Left renal cortex interstitium (tissue), 4 donors: ENCODE measurements at places on chromosomes 7 and 10. TPM values are rescaled to one million over a fixed set of nuclear protein-coding genes. Genes with fewer than 3 reads are reported as not detected.

- DNase-seq, result no peak
Measured at GRCh38 chr10:5634918-5635317, 31.5 kb downstream of the ASB13 start.

GRCh38 chr7:55112056-55112455 is 93.2 kb downstream of the EGFR start:
- DNase-seq, result no peak

DNA sequence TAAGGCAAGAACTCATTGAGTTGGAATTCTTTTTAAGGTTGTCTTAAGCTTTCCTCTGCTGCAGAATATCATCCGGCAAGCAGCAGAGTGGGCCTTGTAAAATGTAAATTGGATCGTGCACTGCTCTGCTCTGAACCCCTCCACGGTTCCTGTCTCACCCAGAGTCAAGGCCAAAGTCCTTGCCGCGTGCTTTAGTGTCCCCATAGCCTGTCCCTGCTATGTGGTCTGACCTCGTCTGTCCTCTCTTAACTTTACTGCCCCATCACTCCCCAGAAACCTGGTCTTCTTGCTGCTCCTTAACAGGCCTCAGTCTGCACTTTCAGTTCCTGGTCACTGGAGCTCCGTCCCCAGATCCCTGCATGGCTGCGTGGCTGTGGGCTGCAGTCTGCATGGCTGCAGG is 121.6 kb upstream of the SDK1 start:
- no peak for DNase-seq

DNA sequence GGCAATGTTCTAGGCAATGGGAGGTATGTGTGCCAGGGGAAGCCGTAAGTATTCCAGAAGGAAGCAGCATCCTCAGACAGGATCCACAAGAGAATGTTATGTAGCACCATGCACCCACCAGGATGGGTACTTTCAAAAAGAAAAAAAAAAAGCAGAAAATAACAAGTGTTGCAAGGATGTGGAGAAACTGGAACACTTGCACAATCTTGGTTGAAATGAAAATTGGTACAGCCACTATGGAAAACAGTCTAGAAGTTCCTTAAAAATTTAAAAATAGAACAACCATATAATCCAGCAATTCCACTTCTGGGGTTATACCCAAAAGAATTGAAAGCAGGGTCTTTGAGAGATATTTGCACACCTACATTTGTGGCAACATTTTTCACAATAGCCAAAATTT is 20.2 kb downstream of the C10orf71 start:
- DNase-seq, result no peak

- DNase-seq, result no peak
Measured at GRCh38 chr7:50534690-50535290, 30.4 kb downstream of the DDC start.

GRCh38 chr7:33185786-33186185 is 56.4 kb downstream of the BBS9 start:
- DNase-seq, result peak; percentile 5

- no peak for DNase-seq
Measured at GRCh38 chr10:110815354-110816004, 56.2 kb upstream of the PDCD4 start.

DNA sequence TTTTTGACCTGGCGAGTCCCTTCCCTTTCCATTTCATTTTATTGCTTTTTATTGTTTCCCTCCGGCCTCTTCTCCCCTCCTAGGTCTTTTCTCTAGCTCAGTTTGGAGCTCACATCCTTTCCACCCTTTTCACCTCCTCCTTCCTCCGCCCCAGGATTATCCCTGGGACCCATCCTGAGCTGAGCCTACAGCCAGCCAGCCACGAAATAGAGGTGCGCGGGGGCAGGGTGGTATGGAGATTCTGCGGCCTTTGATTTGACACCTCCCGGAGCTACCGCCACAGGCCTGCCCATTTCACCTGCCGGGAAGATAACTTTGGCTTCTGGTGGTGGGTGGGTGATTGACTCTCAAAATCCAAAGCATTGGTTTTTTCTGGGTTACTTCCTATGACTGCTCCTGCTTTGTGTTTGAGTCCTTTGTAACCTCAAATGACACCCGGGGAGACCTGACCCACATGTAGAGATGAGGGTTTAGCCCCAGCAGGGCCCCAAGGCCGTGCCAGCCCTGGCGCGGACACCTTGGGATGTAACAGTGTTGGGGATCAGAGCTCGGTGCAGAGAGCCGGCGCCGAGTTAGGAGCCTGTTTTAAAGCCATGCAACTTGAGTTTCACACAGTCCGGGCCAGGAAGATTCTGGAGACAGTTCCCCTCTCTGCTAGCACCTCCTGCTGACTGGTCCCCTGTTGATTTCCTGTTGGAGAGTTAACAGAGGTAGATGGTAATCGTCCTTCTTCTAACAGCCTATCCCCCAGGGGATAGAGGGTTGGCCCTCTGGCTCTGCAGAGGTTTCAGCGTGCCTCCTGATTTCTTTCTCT is 1.5 kb downstream of the DUSP5 start:
- no peak for DNase-seq

DNA sequence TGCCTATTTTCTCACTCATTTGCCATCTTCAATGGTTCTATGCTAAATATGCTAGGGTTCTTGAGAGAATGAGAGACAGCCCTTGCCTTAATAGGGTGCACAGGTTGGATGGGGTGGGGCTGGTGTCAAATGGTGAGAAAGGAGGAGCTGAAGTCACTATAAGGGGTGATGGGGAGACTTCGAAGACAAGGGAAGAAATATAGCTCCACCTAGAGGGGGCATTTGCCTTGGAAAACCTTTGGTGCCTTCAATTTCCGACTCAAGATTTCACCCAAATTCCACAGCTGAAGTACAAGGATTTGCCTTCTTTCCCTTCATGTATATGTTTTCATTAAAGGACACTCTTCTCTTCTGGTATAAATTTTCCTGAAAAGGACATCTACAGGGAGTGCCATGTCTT is 5.6 kb downstream of the PTN start:
- no peak for DNase-seq

DNA sequence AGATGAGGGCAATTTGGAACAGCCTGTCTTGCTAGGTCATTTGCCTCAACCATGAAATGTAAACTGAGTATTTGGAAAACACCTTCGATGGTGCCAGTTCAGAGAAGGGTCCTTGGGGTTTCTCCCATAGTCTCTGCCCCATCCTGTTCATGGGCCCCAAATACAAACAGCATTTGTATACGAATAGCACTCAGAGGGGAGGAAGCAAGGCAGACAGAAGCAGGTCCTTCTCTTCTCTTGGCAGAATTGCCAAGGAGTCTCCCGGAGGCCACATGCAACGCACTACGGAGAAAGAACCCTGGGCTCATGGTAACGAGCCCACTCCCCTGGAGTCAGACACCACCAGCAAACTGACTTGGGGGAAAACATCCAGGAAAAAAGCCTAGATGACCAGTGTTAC is 162.1 kb downstream of the RAB11FIP2 start:
- no peak for DNase-seq

DNA sequence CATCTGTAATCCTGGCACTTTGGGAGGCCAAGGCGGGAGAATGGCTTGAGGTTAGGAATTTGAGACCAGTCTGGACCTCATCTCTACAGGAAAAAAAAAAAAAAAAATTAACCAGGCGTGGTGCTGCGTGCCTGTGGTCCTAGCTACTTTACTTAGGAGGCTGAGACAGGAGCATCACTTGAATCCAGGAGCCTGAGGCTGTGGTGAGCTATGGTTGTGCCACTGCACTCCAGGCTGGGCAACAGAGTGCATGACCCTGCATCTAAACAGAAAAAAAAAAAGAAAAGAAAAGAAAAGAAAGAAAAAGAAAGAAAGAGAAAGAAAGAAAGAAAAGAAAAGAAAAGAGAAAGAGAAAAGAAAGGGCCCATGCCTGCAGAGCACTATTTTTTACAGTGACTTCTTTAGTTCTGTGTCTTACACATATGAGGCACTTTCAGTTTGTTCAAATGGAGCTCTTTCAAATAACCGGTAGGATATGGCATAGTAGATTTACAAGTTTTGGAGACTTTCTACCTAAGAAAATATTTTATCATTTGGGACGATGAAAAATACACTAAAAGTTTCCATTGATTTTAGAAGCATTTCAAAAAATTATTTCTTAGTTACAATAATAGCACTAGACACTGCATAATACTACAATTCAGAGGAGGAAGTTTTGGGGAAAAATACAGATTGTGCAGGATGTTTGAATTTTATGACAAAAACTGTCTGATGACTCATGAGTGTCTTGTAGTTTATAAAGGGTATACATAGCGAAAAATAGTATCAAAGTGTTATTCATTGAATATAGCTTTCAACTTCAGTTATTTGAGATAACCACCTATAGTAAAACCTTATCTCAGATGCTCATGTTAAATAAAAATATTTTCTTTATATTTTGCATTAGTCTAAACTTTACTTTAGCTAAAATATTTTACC is 75.9 kb downstream of the MDFIC start:
- DNase-seq, result no peak

- no peak for DNase-seq
Measured at GRCh38 chr10:50896721-50897120, 11.3 kb upstream of the A1CF start.

DNA sequence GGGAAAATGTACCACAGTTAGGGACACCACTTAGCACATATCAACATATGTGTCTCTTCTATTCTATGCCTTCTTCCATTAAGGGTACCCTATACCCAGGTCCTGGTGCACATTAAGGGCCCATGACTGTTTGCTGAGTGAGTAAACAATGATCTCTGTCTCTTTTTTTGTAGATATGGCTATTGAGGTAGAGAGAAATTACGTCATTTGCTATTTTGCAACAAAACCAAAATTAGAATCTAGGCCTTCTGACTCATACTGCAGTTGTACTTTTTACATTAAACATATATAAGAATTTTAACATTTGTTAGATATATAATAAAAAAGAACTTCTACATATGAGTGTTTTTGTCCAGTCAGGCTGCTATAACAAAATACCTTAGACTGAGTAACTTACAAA is 683.2 kb upstream of the LRRN3 start:
- DNase-seq, result no peak

GRCh38 chr10:112832361-112832878 is 117.6 kb upstream of the TCF7L2 start:
- no peak for DNase-seq

- no peak for DNase-seq
Measured at GRCh38 chr10:74282848-74283210, 131.8 kb downstream of the ADK start.

DNA sequence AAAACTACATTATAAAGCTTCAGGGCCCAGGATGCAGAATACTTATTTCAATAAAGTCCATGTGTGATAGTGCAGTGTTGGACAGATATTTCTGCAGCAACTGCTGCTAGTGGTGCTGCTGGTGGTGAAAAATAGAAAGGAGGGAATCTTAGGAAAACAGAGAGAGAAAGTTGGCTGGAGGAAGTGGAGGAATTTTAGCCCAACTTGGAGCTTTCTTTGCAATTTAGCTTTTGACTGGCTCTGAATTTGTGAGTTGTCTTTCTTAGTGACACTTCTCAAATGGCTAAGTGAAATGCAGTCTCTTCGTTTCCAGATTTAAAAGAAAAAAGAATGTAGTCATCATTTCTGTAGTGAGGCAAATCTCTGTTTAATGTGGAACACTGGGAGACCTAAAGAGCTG is 45.4 kb downstream of the GPR158 start:
- no peak for DNase-seq

DNA sequence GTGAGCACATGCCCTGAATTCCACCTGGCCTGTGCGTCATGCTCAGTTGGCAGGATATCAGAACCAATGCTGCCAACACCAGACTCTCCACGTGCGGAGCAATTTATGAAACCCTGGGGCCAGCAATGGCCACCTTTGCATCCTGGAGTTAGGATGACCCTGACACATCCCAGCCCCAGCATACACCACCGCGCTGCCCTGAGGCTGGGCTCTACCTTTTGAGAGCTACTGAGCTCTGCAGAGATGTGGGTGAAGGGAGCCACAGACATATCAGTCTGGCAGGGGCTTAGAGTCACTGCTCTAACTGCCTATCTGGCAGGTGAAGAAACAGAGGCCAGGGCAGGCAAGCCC is 41.9 kb downstream of the SYPL1 start:
- no peak for DNase-seq

- no peak for DNase-seq
Measured at GRCh38 chr7:28032738-28033380, 147.7 kb downstream of the JAZF1 start.

GRCh38 chr10:5961405-5962100 is 15.8 kb downstream of the IL15RA start:
- no peak for DNase-seq

DNA sequence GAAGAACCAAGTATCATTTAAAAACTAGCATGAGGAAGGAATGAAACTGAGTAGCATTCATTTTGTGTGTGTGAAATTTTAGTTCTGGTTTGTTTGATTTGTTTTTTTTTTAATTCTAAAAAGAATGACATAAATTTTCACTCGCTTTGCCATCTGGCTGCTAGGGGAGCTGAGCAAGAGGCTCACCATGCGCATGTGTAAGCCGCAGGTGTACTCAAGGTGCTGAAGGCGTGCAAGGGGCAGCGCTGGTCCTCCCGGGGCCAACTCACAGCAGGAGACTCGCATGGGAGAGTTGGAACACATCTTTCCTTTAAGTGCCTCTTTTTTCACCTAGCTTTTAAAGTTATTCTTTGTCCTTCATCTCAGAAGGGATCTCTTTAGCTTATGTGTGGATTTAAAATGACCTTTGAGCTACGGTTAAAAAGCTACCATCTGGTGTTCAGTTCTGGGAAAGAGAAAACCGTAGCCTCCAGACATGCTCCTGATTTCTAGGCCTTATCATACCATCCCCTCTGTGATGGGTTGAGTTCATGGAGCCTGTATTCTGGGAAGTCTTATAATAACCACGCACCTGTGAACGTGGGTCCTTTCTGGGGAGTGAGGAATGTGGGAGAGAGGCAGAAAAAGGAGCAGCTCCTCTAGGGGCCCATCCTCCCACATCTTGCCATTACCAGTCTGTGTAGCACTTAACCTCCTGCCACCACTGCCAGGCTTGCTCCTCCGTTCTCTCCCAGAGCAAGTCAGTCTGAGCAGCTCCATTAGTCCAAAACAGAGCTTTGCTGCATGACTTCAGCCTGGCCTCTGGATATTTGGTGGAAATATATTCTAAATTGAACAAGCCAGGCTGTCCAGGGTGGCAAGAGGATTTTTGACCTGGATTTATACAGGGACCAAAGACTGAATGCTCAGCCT is 61.9 kb downstream of the KLHDC10 start:
- no peak for DNase-seq

- DNase-seq, result no peak
Measured at GRCh38 chr10:73246322-73246645, 771 bp downstream of the DNAJC9 start.

GRCh38 chr10:103100620-103101019 is 92.5 kb downstream of the NT5C2 start:
- DNase-seq, result no peak

GRCh38 chr7:15245831-15246230 is 316.0 kb downstream of the AGMO start:
- DNase-seq, result no peak

Gene EGFR
- 32.1 TPM for polyA plus RNA-seq

Gene HELLS
- 37.4 TPM for polyA plus RNA-seq

Gene CCZ1B
- polyA plus RNA-seq, result 47.1 TPM

Gene ANKRD22
- 0.49 TPM for polyA plus RNA-seq

Gene RBM20
- polyA plus RNA-seq, result 1.7 TPM

Gene GPR15LG
- polyA plus RNA-seq, result 0.46 TPM

Gene SYPL1
- polyA plus RNA-seq, result 133 TPM

Gene CAMK1D
- polyA plus RNA-seq, result 13.0 TPM

Gene AZGP1
- polyA plus RNA-seq, result 52.2 TPM

Gene CEP55
- polyA plus RNA-seq, result 15.0 TPM
